ENCODE measurements at places on chromosomes 6 and 20. TPM values are rescaled to one million over a fixed set of nuclear protein-coding genes. Genes with fewer than 3 reads are reported as not detected.

The TMEM244 gene
- total RNA-seq = not detected

The MOG gene
- not detected for total RNA-seq

The PRND gene
- total RNA-seq = not detected

The SLC22A16 gene
- total RNA-seq = 0.14 TPM

The RGS17 gene
- total RNA-seq = 8.0 TPM

Measured in epithelial cell of proximal tubule (primary cell).